ENCODE measurements at places on chromosomes 3 and 15.

DNA sequence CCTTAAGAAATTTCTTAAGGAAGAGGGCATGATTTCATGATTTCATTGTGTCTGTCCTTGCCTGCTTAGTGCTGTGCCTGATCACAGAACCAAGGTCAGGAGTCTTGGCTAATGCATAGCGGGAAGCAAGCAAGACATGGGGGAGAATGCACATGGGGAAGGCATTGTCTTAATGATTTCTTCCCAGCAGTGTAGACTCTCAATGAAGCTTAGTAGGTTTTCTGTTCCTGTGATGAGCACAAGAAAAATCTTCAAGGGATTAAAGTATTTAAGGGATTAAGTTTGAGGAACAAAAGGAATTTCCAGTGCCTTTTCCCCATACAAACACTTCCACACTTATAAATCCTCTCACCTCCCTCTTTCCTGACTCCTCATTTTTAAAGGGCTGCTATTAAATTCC is 46.9 kb upstream of the SEMA6D start:
- DNase-seq: no peak

DNA sequence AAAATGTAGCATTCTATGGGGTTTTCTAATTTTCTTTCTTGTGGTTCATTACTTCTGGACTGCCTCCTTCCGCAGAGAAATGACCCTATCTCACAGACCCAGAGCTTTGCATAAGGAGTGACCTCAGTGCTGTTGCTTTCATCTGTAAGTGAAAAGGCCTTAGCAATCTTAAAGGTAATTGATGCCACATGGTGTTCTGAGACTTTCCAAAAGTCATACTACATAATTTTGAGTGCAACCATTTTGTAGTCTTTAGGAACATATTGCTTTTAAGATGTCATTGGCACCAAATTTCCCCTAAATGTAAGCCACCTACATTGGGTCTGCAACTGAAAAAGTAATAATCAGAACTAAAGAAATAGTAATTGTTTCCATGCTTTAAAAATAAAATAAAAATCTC is 9.2 kb upstream of the HHLA2 start:
- no peak for DNase-seq

- no peak for DNase-seq
These were observed 464.1 kb upstream of the CBLB start for GRCh38 chr3:106332884-106333283.

GRCh38 chr15:91559066-91559465 is 294.4 kb upstream of the SLCO3A1 start:
- DNase-seq: no peak

- DNase-seq: no peak
These were observed 853.7 kb downstream of the MCTP2 start for GRCh38 chr15:95085056-95085455.

GRCh38 chr3:129934234-129935123 is 40.0 kb upstream of the TRH start:
- no peak for DNase-seq

Data from transverse colon (tissue), 4 donors.